ENCODE measurements at places on chromosomes 5 and 9. TPM values are rescaled to one million over a fixed set of nuclear protein-coding genes. Genes with fewer than 3 reads are reported as not detected.

The GPR150 gene
- total RNA-seq, result 2.5 TPM

The PPP3R2 gene
- total RNA-seq, result not detected

The INSL4 gene
- not detected for total RNA-seq

The SMAD5 gene
- total RNA-seq, result 48.2 TPM

The DOCK8 gene
- 0.19 TPM for total RNA-seq

The MEGF9 gene
- 7.6 TPM for total RNA-seq

The PCDHGA9 gene
- 2.1 TPM for total RNA-seq

The EPB41L4A gene
- total RNA-seq, result 1.5 TPM

The KIF4B gene
- total RNA-seq, result not detected

The CER1 gene
- not detected for total RNA-seq

The IL9 gene
- not detected for total RNA-seq

The SHOC1 gene
- total RNA-seq, result under 0.01 TPM

The PCSK5 gene
- 3.3 TPM for total RNA-seq

The PHYHD1 gene
- total RNA-seq, result 5.9 TPM

The DOCK2 gene
- 3.4 TPM for total RNA-seq

The CCL19 gene
- total RNA-seq, result not detected

The PCYOX1L gene
- 8.2 TPM for total RNA-seq

The CD14 gene
- total RNA-seq, result 3.3 TPM

The WNK2 gene
- total RNA-seq, result not detected

The GCNT4 gene
- 1.5 TPM for total RNA-seq

The GTF3C5 gene
- 31.3 TPM for total RNA-seq

The CORO2A gene
- 0.56 TPM for total RNA-seq

The TUSC1 gene
- total RNA-seq, result 8.4 TPM

The RAB3C gene
- total RNA-seq, result not detected

The SHISAL2B gene
- total RNA-seq, result not detected

The PCDH12 gene
- 0.56 TPM for total RNA-seq

The PCDHGA10 gene
- total RNA-seq, result 1.2 TPM

The ENC1 gene
- total RNA-seq, result 146 TPM

The NIM1K gene
- 0.58 TPM for total RNA-seq

The RLN2 gene
- total RNA-seq, result not detected

The ASPN gene
- total RNA-seq, result 7.3 TPM

The SAXO1 gene
- total RNA-seq, result under 0.01 TPM

The GMCL2 gene
- total RNA-seq, result not detected

The GNG10 gene
- total RNA-seq, result 102 TPM

The MEIKIN gene
- total RNA-seq, result not detected

The DMRT3 gene
- total RNA-seq, result not detected

The CLPTM1L gene
- 300 TPM for total RNA-seq

The IFNB1 gene
- total RNA-seq, result not detected

The RFESD gene
- total RNA-seq, result 2.1 TPM

The GDNF gene
- 1.1 TPM for total RNA-seq

The SPINK5 gene
- not detected for total RNA-seq

The ANXA6 gene
- total RNA-seq, result 423 TPM

The CYLC2 gene
- total RNA-seq, result not detected

The FAXDC2 gene
- 0.77 TPM for total RNA-seq

The CCL28 gene
- 6.2 TPM for total RNA-seq

The RANBP17 gene
- total RNA-seq, result 11.9 TPM

The SEC61B gene
- total RNA-seq, result 165 TPM

The GGTA1 gene
- not detected for total RNA-seq

The IL5 gene
- not detected for total RNA-seq

The SPATA31D1 gene
- not detected for total RNA-seq

The CCDC171 gene
- 2.8 TPM for total RNA-seq

The SPRY4 gene
- total RNA-seq, result 8.7 TPM

The CCDC192 gene
- not detected for total RNA-seq

Data from regular cardiac myocyte (primary cell).